ENCODE measurements at places on chromosomes 5 and 9.

- DNase-seq = no peak
These were observed 19.0 kb downstream of the ADGRD2 start for GRCh38 chr9:124469011-124469832.

DNA sequence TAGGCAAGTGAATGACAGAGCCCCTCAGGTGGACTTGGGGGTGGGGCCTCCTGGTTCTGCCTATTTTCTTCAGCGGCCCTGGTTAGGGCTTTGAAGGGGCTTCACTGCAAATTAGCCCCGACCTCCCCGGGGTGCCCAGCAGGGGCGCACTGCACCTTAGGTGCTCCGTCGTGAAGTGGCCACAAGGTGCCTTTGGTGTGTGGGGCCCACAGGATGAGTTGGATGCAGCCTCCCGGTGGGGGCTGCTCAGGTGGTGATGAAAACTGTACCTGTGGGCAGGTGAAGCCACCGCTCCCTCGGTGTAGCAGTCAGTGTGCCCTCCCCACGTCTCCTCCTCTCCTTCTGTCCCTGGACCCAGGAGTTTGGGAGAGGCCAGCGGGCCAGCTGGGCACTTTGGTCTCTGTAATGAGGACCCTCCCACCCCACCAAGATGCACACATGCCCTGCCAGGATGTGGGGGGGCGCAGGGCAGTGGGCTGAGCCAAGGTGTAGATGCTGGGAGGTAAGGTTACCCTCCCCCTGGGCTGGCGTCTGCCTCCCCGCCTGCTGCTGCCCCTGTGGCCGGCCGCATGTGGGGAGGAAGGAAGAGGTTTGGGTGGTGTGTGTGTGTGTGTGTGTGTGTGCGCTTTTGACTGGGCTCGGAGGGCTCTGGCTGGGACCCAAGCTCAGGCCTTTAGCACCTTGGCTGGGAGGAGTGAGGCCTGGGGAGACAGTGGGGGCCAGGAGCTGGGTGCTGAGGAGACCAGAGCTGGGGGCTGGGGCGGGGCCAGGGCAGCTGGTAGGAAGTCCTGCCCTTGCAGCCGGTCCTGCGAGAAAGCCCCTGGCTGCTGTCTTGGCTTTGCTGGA lies 55.6 kb downstream of the RXRA start:
- DNase-seq = no peak

- no peak for DNase-seq
These were observed 416.5 kb upstream of the TLE4 start for GRCh38 chr9:79155308-79155707.

DNA sequence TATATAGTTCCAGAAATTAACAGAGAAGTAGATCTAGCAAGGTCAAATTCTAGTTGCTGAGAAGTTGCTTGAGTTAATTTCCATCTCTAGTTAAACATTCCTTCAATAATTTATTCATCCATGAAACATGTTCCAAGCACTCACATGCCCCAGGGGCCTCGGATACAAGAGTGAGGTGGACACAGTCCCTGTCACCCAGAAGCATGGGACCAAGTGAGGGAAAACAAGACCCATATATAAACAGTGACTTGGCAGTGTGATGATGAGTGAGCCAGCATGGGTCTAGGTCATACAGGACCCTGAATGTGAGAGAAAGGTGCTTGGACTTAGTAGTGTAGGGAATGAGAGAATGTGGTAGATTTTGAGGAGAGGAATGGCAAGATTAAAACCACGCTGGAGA lies 216.9 kb downstream of the TTLL11 start:
- no peak for DNase-seq

- DNase-seq = no peak
These were observed 9.2 kb downstream of the LHX2 start for GRCh38 chr9:124020520-124021384.

DNA sequence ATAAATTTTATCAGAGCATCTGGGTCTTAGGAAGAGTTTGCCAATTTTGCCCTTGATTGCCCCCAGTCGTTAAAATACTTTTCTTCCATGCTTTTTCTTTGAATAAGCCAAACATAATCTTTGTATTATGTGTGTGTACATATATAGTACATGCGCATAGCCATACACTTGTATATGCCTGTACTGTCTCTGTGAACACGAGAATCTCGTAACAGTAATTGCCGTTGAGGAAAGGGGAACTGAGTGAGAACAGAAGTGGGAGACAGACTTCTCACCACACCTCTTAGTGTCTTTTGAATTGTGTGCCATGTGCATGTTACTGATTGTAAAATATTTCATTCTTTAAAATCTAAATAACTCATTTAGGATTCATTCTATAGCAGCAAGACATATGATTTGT lies 79.6 kb upstream of the GRHPR start:
- DNase-seq = no peak

- DNase-seq = no peak
These were observed 181.5 kb upstream of the RAI14 start for GRCh38 chr5:34474573-34475021.

GRCh38 chr5:132491368-132492364 lies 1.1 kb upstream of the IRF1 start:
- no peak for DNase-seq

DNA sequence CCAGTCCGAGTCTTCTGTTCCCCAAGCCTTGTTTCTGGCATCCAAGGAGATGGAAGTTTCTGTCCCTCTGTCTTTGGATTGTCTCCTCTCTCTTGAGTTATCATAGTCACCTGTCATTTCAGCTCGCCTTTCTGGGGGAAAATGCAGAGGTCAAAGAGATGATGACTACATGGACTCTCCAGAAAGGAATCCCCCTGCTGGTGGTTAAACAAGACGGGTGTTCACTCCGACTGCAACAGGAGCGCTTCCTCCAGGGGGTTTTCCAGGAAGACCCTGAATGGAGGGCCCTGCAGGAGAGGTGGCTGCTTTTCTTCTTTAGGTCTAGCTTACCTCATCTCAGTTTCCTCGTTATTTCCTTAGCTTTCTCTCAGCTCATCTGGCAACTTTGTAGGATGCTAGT lies 25.1 kb downstream of the ERAP2 start:
- DNase-seq = no peak

DNA sequence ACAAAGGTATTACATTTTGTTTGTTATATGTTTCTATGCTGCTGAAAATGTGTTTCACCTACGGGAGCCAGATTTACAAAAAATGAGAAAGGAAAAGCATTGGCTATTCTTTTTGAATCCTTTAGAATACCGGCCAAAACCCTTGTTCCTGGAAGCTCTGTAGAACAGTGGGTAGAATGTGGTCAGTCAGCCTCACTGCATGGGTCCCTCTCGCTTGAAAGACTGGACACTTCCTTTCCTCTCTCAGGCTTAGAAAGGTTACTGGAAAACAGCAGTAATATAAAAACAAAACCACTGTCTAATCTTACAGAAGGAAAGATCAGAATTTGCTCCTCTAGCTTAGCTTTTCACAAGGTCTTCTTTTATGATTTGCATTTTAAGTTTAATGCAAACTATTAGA lies 45.1 kb downstream of the OSTF1 start:
- no peak for DNase-seq

- DNase-seq = no peak
These were observed 10.4 kb upstream of the SLC36A2 start for GRCh38 chr5:151357792-151358191.

- DNase-seq = no peak
These were observed 335.6 kb upstream of the ITGA1 start for GRCh38 chr5:52452098-52452497.

GRCh38 chr5:32760091-32760509 lies 49.0 kb downstream of the NPR3 start:
- no peak for DNase-seq

DNA sequence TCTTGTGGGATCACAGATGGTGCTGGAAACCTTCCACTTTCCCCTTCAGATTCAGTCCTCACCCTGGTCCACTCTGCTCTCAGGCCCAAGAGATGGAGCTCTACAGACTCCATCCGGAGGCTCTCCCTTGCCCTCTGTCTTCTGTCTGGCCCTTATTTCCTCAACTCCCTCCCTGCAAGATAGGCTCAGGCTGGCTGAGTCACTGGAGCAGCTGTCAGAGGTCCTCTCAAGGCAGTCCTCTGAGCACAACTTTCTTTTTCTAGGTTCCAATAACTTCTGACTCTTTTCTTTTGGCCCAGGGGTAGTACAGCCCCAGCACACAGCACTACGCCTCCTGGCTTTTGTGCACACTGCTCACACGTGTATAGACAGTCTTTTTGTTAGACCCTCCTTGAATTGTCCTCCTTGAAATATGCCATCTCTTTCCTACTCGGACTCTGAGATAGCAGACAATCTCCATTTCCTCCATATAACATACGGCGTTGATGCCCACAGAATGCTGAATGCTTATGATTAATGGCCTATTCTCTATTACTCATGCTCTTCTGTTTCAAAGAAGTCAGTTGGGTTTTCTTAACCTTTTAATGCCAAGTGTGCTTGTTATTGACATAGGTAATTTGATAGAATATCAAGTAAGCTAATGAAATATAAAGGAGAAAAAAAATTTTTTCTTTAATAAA lies 193.1 kb downstream of the SLC12A2 start:
- no peak for DNase-seq

DNA sequence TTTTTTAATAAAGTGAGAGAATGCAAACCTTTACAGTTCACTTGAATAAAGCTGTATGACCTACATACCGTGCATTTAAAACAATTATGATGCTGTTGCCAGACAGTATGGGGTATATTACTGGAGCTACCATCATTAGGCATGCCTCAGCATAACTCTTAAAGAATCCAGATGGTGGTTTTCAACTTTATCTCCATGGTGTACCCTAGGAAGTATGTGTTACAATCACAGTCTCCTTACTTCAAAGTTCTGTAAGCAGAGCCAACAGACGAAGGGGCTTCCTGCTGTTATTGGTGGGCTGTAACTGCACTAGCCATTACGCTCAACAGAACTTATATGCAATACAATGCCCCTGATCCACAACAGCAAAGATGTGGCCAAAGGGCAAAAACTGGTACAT lies 803.3 kb downstream of the DTWD2 start:
- DNase-seq = no peak

- DNase-seq = no peak
These were observed 188.6 kb downstream of the NR3C1 start for GRCh38 chr5:143214890-143215289.

DNA sequence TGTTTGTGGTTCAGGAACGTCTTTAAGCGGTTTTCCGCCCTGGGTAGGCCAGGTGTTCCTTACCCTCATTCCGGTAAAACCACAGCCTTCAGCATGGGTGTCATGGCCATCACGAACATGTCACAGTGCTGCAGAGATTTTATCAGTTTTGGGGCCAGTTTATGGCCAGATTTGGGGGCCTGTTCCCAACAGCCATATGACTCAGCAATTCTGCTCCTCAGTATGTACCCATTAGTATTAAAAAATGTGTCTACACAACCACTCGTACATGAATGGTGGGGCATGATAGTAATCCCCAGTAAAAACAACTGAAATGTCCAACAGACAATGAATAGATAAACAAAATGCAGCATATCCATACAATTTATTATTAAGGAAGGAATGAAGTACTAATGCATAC lies 51.9 kb upstream of the TTC23L start:
- no peak for DNase-seq

- DNase-seq = no peak
These were observed 66.9 kb downstream of the HSPA4 start for GRCh38 chr5:133118741-133119140.

DNA sequence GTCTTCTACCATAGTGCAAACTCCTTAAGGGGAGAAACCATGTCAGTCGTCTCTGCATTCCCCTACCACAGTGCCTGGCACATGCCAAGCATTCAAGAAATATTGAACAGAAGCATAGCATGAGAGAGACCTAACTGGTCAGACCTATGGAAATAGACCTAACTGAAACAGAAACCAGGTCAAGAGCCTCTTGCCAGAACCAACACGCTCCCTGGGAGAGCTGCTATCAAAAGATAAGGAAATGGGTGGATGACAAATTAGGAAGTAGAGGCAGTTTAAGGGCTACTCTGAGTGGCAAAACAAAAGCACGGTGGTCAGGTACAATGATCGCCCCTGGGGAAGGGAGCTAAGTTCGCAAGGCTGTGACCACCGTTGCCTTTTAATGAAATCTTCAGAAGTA lies 66.0 kb upstream of the SMIM15 start:
- no peak for DNase-seq

DNA sequence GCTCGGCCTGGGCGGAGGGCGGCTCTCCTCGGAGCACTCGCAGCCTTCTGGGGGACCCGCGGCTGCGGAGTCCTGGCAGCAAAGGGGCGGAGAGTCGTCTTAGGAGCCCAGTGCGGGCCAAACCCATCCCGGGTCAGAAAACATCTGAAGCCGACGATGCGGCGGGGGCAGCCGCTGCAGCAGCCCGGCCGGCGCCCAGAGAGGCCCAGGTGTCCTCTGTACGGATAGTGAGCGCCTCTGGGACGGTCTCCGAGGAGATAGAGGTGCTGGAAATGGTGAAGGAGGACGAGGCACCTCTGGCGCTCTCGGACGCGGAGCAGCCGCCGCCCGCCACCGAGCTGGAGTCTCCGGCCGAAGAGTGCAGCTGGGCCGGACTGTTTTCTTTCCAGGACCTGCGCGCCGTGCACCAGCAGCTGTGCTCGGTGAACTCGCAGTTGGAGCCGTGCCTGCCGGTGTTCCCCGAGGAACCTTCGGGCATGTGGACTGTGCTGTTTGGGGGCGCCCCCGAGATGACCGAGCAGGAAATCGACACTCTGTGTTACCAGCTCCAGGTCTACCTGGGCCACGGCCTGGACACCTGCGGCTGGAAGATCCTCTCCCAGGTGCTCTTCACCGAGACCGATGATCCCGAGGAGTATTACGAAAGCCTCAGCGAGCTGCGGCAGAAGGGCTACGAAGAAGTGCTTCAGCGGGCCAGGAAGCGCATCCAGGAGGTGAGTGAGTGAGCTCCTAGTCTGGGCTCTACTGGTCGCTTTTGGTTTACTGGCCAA lies 1.2 kb downstream of the JMY start:
- DNase-seq = peak; percentile 12

- DNase-seq = no peak
These were observed 155.0 kb downstream of the NFIB start for GRCh38 chr9:14158916-14159315.

GRCh38 chr5:68698025-68698940 lies 395.5 kb upstream of the SLC30A5 start:
- DNase-seq = no peak

DNA sequence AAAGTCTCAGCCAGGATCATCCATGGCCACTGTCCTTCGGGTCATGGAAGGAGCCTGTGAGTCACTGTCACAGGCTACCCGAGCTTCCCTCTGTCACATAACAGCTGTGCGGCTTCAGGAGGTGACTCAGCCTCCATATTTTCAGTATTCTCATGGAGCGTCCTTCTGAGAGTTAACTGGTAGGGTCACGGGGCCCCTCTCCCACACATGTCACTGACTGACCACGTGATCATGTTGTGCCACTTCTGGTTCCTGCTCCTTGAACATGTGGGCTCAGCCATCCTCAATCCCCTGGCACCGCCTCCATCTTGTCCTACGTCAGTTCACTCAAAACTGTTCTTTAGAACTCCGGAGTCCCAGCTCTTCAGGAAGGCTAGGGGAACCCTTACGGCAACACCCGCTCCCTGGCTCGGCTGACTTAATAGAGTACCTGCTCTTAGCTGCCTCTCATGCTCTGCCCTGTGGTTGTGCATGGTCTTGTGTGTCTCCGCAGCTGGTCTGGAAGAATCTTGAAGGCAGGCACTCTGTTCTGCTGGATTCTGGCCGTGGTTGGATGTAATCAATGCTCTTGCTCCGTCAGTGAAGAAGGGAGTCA lies 182.8 kb downstream of the ICE1 start:
- no peak for DNase-seq

GRCh38 chr9:108850293-108850897 lies 5.4 kb downstream of the ACTL7B start:
- no peak for DNase-seq

- DNase-seq = no peak
These were observed 42.5 kb upstream of the SYNPO start for GRCh38 chr5:150598006-150598405.

- DNase-seq = no peak
These were observed 227.8 kb downstream of the PAPPA start for GRCh38 chr9:116381350-116381749.
